ENCODE measurements at places on chromosomes 2 and 18.

DNA sequence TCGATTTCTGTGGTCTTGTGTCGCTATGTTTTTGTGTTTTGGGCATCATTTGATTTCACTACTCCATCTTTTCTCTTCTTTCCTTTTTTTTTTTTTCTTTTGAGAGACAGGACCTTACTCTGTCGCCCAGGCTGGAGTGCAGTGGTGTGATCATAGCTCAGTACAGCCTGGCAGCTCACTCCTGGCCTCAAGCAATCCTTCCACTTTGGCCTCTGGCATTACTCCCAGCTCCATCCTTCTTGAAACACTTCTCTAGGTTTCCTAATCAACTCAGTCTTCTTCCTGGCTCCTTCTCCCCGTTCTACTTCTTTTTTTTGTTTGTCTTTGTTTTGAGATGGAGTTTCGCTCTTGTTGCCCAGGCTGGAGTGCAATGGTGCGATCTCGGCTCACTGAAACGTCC lies 26.5 kb downstream of the TCF23 start:
- no peak for DNase-seq
- no peak overlapping the region for H3K27ac ChIP-seq
- H3K4me3 ChIP-seq = no peak overlapping the region

- H3K27me3 ChIP-seq = no peaks in the 10 kb centered on the region
- no peaks in the 10 kb centered on the region for H3K4me1 ChIP-seq
- no peaks in the 10 kb centered on the region for H3K36me3 ChIP-seq
- no peak overlapping the region for H3K4me3 ChIP-seq
These were observed 12.0 kb downstream of the THSD7B start for GRCh38 chr2:136777391-136777790.

- no peaks in the 10 kb centered on the region for H3K27me3 ChIP-seq
- no peak for DNase-seq
- H3K4me3 ChIP-seq = no peak overlapping the region
- no peaks in the 10 kb centered on the region for H3K4me1 ChIP-seq
- no peak overlapping the region for H3K27ac ChIP-seq
- no peaks in the 10 kb centered on the region for H3K36me3 ChIP-seq
These were observed 8.7 kb upstream of the TXNDC2 start for GRCh38 chr18:9876867-9877654.

DNA sequence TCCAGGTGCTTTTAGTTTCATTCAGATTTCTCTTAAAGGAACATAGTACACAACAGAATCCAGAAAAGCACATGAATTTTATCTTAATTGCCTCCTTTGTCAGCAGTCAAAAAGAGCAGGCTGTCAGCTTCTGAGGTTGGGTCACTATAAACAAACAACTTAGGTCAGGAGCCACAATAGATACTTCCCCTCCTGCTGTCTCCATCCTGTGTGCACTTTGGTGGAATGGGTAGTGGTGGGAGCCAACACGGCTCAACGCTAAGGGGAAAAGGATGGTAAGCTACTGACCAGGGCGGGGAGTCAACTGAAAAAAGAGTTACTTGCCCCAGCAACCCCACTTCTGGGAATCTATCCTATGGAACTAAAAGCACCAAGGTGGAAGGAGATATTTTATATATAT lies 121.9 kb downstream of the PAX3 start:
- H3K4me3 ChIP-seq = no peak overlapping the region
- no peaks in the 10 kb centered on the region for H3K27me3 ChIP-seq
- no peaks in the 10 kb centered on the region for H3K36me3 ChIP-seq
- DNase-seq = no peak
- no peaks in the 10 kb centered on the region for H3K4me1 ChIP-seq
- no peak overlapping the region for H3K27ac ChIP-seq

DNA sequence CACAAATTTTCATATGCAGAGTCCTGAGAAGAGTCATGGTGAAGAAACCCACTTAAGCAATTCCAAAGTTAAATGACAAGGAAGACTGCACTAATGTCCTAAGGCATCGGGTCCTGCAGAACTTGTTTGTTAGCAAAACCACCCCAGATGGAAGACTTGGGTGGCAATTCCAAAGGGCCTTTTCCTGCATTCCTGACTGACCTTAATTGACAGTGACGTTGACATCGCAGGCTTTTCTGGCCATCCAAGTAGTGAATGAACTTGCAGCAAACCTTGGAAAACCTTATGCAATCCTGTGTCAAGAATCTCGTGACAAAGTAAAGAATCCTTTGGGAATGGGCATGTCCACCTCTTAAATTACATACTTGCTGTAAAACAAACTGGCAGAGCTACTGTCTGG lies 112.5 kb upstream of the SH3BP4 start:
- H3K27ac ChIP-seq = no peak overlapping the region
- H3K27me3 ChIP-seq = no peaks in the 10 kb centered on the region
- no peak for DNase-seq
- no peaks in the 10 kb centered on the region for H3K36me3 ChIP-seq

GRCh38 chr2:43609290-43609918 lies 13.6 kb upstream of the THADA start:
- H3K36me3 ChIP-seq = no peaks in the 10 kb centered on the region
- peaks cover 2% of the 10 kb centered on the region for H3K27me3 ChIP-seq
- no peak overlapping the region for H3K4me3 ChIP-seq
- H3K27ac ChIP-seq = no peak overlapping the region
- peak; percentile 9 for DNase-seq

DNA sequence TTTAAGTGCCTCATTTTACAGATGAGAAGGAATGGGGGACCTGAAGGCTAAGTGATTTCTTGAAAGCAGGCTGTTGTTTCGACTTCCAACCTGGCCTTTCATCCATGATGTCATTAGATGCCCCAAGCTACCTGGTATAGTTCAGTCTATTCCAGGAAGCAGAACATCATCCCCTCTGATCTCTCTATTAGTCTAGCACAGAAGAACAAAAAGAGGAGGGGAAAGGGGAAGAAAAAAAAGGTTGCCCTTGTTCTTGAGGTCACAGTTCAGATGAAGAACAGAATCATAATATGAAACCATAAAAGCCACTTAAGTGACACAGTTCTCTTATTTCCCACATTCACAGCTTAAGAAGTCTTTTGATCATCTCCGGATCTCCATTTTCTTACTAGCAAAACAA lies 386.2 kb upstream of the HNRNPA3 start:
- no peak overlapping the region for H3K4me3 ChIP-seq
- H3K4me1 ChIP-seq = no peaks in the 10 kb centered on the region
- no peaks in the 10 kb centered on the region for H3K36me3 ChIP-seq

DNA sequence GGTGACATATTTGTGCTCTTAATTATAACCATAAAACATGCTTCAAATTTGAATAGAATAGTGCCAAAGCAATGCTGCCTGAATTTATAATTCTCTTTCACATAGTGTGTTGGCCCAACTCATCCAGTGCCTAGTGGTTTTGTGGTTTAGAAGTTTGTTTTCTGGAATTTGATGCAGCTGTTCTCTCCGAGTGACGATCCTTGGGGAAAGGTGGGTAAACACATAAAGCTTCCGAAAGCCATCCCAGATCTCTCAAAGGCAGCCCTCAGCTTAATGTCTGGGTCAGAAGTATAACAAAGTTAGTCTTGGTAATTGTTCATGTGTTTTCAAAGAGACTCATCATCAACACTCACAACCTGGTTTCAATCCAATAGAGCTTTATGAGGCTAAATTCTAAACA lies 235.6 kb upstream of the CDH2 start:
- H3K4me1 ChIP-seq = no peaks in the 10 kb centered on the region
- DNase-seq = no peak
- H3K27me3 ChIP-seq = no peaks in the 10 kb centered on the region

- H3K4me1 ChIP-seq = no peaks in the 10 kb centered on the region
- no peak overlapping the region for H3K4me3 ChIP-seq
These were observed 225.1 kb upstream of the ITGA4 start for GRCh38 chr2:181231886-181232621.

DNA sequence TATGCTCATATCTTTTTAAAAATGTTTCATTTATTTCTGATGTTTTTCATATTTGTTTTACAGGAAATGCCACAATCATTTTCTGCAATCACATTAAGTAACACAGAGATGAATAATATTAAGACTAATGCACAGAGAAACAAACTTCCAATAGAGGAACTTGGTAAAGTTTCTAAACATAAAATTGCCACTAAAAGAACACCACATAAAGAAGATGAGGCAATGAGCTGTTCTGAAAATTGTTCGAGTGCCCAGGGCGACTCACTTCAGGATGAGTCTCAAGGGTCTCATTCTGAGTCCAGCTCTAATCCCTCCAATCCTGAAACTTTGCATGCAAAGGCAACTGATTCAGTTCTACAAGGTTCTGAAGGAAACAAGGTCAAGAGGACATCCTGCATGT lies 70.4 kb downstream of the APLF start:
- H3K27ac ChIP-seq = no peak overlapping the region
- no peaks in the 10 kb centered on the region for H3K36me3 ChIP-seq
- H3K4me3 ChIP-seq = no peak overlapping the region
- H3K27me3 ChIP-seq = no peaks in the 10 kb centered on the region
- no peak for DNase-seq
- no peaks in the 10 kb centered on the region for H3K4me1 ChIP-seq

DNA sequence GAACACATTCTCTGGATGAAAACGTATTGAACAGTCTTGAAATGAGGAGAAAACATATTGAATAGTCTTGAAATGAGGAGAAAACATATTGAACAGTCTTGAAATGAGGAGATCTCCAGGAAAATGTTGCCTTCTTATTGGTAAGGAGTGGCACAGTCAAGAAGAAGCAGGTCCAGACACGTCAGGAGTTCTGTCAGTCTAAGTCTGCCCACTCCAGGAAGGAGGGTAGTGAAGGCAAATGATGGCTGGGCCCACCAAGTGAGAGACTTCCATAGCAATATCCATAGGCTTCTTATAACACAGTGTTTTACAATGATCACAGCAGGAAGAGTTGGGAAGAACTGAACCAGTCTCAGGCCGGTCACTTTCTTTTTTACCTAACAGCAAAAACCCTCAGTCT lies 316.2 kb downstream of the ETAA1 start:
- no peaks in the 10 kb centered on the region for H3K27me3 ChIP-seq
- no peak for DNase-seq
- H3K27ac ChIP-seq = no peak overlapping the region
- H3K4me1 ChIP-seq = no peaks in the 10 kb centered on the region

GRCh38 chr2:183034806-183035205 lies 3.5 kb downstream of the NCKAP1 start:
- peaks cover 35% of the 10 kb centered on the region for H3K4me1 ChIP-seq
- H3K27me3 ChIP-seq = peaks cover 37% of the 10 kb centered on the region
- DNase-seq = no peak
- H3K4me3 ChIP-seq = no peak overlapping the region
- H3K27ac ChIP-seq = no peak overlapping the region

DNA sequence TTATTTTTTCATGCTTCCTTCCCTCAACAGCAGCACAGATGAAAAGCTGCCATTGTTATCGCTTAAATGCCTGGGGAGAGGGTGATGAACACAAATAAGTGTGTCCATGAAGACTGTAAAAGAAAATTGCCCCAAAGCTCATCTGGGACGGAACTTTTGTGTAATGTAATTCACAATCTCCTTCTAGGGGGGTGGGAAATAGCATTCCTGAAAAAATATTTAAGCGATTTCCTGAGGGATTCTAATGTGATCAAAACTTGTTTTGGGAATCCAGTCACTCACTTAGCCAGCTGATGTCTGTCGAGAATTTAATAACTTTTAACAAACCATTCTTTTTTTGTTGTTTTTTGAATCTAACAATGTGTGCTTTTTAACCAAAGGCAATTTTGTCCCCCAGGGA lies 427.9 kb downstream of the PLCL1 start:
- no peak overlapping the region for H3K27ac ChIP-seq
- no peak overlapping the region for H3K4me3 ChIP-seq
- no peak for DNase-seq
- no peaks in the 10 kb centered on the region for H3K4me1 ChIP-seq

- H3K27ac ChIP-seq = no peak overlapping the region
- H3K36me3 ChIP-seq = no peaks in the 10 kb centered on the region
- H3K4me3 ChIP-seq = no peak overlapping the region
These were observed 51.3 kb upstream of the RASGRP3 start for GRCh38 chr2:33425161-33425560.

GRCh38 chr2:189900726-189901125 lies 116.5 kb downstream of the PMS1 start:
- H3K4me1 ChIP-seq = no peaks in the 10 kb centered on the region
- H3K4me3 ChIP-seq = no peak overlapping the region
- DNase-seq = no peak
- H3K27ac ChIP-seq = no peak overlapping the region
- no peaks in the 10 kb centered on the region for H3K36me3 ChIP-seq

- no peak overlapping the region for H3K4me3 ChIP-seq
- DNase-seq = no peak
- no peaks in the 10 kb centered on the region for H3K4me1 ChIP-seq
- no peaks in the 10 kb centered on the region for H3K27me3 ChIP-seq
- no peak overlapping the region for H3K27ac ChIP-seq
These were observed 177.7 kb upstream of the GULP1 start for GRCh38 chr2:188114014-188114413.

DNA sequence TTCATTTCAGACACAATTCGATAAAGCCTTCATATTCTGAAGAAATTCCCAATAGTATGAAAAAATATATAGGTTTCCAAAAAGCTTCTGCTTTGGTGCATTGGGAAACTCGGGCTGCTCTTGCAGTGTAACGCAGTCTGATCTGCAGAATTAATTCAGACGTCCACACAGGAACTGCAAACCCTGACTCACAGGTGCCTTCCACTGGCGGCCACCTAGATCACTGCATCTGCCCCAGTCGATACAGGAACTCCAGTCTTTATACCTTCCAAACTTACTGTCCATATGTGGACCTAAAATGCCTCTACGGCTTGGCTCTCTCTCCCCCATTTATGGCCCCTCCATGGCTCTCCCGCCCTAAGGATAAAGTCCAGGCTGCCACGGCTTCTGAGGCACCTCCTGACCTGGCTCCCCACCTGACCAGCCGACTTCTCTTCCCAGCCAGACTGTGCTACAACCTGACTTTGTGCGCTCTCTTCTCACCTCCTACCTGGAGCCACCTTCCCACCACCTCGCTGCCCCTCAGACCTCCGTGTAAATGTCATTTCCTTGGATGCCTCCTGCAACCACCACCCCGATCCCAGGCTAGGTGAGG lies 39.7 kb downstream of the L3MBTL4 start:
- H3K27me3 ChIP-seq = no peaks in the 10 kb centered on the region
- no peak for DNase-seq
- H3K4me3 ChIP-seq = no peak overlapping the region
- H3K4me1 ChIP-seq = no peaks in the 10 kb centered on the region
- no peaks in the 10 kb centered on the region for H3K36me3 ChIP-seq
- no peak overlapping the region for H3K27ac ChIP-seq

All from CD4-positive, CD25-positive, alpha-beta regulatory T cell (primary cell).